ENCODE measurements at places on chromosomes 12 and 14.
A peak's percentile ranks its signal among the peaks of the same experiment; 100 is the strongest.

GRCh38 chr12:107369679-107370078 lies 276.3 kb upstream of the CRY1 start:
- DNase-seq, result no peak

DNA sequence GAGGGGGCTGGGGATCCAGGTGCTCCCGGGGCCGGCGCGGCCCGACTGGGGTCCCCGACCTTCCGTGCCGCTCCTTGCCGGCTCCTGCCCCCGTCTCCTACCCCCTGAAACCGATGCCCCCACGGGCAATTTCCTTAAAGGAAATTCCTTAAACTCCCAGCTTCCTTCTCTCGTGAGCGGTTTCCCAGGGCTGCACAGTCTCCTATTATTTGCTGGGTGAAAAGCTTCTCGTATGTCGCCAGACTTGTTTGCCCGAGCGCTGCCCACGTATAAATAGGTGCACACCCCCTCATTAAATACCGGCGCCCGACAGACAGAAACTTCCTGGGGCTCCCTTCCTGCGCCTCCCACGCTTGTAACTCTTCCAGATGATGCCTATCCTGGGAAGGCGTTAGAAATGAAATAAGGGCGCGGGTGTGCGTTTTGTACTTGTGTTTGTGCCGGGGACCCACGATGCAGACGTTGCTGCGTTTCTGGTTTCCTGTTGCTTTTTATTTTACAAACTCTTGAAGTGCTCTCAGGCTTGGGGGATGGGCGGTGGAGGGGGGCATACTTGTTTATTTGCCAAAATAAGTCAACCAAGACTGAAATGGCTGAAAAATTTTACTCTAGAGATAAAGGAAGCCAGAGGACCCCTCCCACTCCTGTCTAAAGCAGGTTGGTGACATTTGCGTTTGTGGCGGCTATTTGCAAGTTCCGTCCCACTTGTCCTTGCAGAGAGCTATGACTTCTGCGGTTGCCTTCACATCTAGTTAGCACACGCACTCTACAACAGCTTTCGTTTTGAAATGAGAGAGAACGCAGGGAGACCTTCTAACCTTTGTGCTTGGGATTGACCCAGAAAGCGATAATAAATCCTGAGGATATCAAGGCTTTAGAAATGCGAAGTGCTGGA lies 1.0 kb downstream of the HIP1R start:
- DNase-seq, result no peak

GRCh38 chr12:108052260-108052659 lies 76.8 kb upstream of the WSCD2 start:
- no peak for DNase-seq

- peak; percentile 15 for DNase-seq
Measured at GRCh38 chr12:112685321-112685720, 106.2 kb upstream of the RPH3A start.

- no peak for DNase-seq
Measured at GRCh38 chr14:99360774-99361595, 89.0 kb upstream of the BCL11B start.

DNA sequence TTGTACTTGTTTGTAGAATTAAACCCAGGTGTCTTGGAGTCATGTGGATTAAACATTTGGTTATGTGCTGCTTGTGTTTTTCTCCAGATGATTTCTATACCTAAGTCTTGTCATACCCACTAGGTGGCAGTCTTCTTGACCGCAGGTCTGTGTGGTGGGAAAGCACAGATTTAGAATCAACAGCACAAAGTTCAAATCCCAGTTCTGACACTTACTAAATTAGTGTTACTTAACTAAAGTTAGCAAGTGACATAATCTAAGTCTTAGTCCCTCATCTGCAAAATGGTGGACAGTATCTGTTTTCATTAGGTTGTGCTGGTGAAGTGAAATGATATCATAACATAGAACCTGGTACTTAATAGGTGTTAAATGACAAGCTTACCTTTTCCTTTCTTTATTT lies 151.0 kb upstream of the ARHGAP5 start:
- DNase-seq, result peak; percentile 60

GRCh38 chr14:61661471-61662400 lies 33.6 kb upstream of the HIF1A start:
- no peak for DNase-seq

DNA sequence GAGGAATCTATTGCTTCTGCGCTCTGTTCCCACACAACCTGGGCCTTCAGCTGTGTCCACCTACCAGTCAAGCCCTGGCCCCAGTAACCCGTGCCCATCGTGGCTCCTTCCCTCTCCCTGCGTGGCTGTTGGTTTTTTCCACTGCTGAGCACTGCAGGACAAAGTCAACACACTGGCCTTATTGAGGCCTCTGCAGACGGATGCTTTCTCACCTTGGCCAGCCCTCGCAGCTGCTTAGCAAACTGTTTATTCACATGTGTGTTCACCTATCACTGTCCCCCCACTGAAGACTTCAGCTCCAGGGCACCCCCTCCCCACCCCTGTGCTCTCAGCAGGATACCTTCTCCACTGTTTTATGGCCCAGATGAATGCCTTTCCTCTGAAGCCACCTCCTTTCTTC lies 12.8 kb upstream of the GPX2 start:
- DNase-seq, result no peak

DNA sequence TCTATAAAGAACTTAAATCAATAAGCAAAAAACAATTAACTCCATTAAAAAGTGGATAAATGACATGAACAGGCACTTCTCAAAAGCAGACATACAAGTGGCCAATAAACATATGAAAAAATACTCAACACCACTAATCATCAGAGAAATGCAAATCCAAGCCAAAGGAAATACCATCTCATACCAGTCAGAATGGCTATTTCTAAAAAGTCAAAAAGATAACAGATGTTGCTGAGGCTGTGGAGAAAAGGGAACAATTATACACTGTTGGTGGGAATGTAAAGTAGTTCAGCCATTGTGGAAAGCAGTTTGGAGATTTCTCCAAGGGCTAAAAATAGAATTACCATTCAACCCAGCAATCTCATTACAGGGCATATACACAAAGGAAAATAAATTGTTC lies 234.5 kb upstream of the PLXNC1 start:
- DNase-seq, result no peak

GRCh38 chr14:96956464-96957239 lies 159.5 kb downstream of the VRK1 start:
- no peak for DNase-seq

- no peak for DNase-seq
Measured at GRCh38 chr12:131442337-131442918, 268.5 kb upstream of the SFSWAP start.

DNA sequence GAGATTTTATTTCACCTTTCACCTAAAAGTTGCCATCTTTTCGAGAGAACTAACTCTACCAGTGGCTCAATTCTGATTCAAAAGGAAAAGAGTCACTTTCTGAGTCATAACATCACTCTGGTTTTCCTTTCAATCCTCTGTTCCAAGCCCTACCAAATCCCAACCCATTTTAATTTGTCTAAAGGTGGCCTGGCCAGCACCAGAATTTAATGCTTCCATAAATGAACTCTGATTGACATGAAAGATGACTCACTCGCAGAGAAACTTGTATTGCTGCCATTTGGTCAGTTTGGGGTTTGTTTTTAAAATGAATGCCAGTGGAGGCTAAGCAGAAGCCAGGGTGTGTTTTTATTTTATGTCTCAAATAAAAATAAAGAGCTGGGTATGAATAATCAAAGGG lies 117.4 kb upstream of the SOX5 start:
- DNase-seq, result no peak

DNA sequence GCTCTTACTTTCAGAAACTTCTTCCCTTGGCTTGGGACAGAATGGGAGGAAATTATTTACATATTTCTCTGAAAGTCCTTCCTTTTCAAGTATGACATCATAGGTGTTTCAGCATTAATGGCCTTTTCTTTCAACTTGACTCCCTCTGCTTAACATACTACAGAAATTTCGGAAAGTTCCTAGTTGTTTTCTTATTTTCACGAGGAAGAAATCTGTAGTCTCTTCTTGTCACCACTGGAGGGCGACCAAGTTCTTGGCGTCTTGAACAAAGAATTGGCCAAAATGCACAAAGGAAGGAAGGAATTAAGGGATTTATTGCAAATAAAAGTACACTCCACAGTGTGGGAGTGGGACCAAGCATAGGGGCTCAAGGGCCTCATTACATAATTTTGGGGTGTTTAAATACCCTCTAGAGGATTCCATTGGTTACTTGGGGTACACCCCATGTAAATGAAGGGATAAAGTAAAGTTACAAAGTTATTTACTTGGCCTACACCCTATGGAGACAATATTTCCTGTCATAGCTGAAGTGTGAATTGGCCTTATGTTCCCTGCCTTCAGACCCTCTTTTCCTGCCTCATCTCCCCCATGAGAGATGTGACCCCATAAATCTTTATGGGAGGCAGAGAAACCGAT lies 70.4 kb downstream of the RPL10L start:
- DNase-seq, result peak; percentile 55

GRCh38 chr12:95553197-95553943 lies 2.1 kb upstream of the USP44 start:
- DNase-seq, result no peak

- DNase-seq, result peak; percentile 2
Measured at GRCh38 chr12:76346798-76347420, 1.3 kb downstream of the BBS10 start.

DNA sequence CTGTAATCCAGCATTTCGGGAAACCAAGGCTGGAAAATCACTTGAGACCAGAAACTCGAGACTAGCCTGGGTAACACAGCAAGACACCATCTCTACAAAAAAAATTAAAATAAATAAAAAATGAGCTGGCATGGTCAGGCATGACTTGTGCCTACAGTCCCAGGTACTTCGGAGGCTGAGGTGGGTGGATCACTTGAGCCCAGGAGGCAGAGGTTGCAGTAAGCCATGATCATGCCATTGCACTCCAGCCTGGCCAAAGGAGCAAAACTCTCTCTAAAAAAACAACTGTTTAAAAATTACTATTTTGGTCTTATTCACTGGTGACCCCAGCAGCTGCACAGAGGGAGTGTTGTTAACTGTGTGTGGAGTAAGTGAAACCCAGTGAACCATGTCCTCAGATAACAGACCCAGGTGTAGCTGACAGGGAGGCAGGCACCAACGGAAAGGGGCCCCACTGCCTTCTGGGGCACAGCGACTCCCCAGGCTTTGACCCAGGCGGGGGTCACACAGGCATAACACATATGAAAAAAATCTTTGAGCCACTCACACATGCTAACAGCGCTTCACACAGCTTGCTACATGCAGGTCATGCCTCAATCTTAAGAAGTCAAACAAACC lies 12.1 kb downstream of the DDX54 start:
- DNase-seq, result no peak

GRCh38 chr12:53200107-53200457 lies 7.0 kb downstream of the ITGB7 start:
- no peak for DNase-seq

DNA sequence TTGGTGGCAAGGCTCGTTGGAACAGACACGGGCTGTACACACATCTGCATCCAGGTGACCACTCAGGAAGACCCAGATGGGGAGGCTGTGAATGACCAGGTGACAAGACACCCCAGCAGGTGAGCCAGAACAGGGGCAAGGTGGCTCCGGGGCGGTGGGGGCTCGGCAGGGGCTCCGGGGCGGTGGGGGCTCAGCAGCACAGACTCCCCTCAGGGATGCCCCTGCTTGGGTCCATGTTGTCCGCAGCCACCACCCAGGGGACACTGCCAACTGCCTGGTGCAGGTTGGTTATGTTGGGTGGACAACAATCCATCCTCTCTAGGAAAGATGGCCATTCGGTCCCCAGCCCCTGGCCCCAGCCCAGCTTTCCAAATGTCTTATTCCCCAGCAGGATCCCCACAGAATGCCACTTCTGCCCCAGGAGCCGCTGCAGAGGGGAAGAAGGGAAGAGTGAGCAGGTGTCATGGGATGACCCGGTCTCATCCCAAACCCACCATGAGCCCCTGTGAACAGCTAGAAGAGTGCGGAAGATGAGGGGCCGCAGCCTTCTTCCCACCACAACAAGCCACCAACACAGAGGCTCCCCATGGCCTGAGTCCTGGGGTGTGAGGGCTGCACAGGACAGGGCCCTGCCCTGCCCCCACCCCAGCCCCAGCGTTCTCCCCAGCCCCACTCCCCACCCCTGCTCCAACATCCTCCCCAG lies 31.4 kb upstream of the C14orf180 start:
- no peak for DNase-seq

- DNase-seq, result no peak
Measured at GRCh38 chr14:88289234-88289633, 33.8 kb downstream of the KCNK10 start.

- no peak for DNase-seq
Measured at GRCh38 chr12:113233967-113234366, 12.7 kb downstream of the TPCN1 start.

DNA sequence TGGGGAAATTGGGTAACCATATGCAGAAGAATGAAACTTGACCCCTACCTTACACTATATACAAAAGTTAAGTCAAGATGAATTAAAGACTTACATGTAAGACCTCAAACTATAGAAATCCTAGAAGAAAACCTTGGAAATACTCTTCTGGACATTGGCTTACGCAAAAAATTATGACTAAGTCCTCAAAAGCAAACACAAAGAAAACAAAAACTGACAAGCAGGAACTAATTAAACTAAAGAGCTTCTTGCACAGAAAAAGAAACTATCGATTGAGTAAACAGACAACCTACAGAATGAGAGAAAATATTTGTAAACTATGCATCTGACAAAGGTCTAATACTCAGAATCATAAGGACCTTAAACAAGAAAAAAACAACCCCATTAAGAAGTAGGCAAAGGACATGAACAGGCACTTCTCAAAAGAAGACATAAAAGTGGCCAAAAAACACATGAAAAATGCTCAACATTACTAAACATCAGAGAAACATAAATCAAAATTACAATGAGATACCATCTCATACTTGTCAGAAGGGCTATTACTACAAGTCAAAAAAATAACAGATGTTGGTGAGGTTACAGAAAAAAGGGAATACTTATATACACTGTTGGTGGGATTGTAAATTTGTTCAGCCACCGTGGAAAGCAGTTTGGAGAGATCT lies 37.0 kb upstream of the CFAP54 start:
- no peak for DNase-seq

DNA sequence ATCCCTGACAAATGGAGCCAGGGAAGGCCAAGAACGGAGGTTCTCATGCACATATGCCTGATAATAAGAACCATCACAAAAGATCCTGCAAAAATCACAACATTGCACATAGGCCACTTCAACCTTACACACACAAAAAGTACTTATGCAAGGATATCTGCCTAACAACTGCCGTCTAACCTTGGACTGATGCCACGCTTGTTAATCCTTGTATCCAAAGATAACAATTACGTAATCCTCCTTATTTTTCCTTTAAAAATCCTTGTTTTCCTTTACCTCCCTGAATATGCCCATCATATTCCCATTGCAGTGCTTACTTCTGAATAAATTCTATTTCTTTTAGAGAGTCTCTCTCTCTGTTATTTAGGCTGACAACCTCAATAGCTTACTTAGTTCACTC lies 59.5 kb downstream of the TMEM116 start:
- no peak for DNase-seq

DNA sequence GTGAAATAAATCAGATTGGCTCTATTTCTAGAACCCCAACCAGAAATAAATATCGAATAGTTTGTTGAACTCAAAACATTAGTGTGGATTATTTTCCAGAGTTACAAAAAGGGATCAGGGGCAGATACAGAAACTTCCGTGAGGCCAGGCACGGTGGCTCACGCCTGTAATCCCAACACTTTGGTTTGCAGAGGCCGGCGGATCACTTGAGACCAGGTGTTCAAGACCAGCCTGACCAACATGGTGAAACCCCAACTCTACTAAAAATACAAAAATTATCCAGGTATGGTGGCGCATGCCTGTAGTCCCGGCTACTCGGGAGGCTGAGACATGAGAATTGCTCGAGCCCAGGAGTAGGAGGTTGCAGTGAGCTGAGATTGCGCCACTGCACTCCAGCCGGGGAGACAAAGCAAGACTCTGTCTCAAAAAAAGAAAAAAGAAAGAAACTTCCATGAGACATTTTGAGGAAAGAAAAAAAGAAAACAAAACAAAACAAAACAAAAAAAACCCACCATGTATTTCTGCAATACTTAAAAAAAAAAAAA lies 2.1 kb downstream of the FBXO21 start:
- DNase-seq, result no peak
